Non-pigmented ciliary epithelial cell (primary cell): ENCODE measurements at places on chromosomes 6 and 20.

- no peak for DNase-seq
Measured at GRCh38 chr6:52076791-52077179, 10.6 kb downstream of the PKHD1 start.

GRCh38 chr6:106360410-106360988 is at the start of gene CRYBG1:
Gene CRYBG1, plus strand, starts transcription at chr6:106360717. Its CDS starts 192 bp downstream, at chr6:106360909.
- DNase-seq, result no peak

DNA sequence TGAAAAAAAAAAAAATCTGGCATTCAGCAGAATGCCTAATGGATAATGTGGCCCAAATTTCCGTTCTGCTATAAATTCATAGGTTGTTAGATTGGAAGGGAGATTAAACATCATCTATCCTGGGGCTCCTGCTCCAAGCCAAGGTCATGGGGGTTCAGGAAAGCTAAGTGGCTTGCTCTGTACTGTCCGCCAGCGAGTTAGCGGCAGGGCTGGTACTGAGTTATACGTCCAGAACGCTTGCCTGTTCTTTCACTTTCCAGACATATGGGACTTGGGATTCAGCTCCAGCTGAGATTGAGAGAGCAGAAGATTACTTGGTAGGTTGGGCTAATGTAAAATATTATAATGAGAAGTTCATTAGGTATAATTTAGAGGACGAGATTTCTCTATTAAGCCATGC is 858 bp downstream of the RWDD1 start:
- no peak for DNase-seq

GRCh38 chr20:60097285-60097684 is 139.1 kb downstream of the CDH26 start:
- no peak for DNase-seq

- no peak for DNase-seq
Measured at GRCh38 chr6:7784706-7785105, 58.8 kb downstream of the BMP6 start.

DNA sequence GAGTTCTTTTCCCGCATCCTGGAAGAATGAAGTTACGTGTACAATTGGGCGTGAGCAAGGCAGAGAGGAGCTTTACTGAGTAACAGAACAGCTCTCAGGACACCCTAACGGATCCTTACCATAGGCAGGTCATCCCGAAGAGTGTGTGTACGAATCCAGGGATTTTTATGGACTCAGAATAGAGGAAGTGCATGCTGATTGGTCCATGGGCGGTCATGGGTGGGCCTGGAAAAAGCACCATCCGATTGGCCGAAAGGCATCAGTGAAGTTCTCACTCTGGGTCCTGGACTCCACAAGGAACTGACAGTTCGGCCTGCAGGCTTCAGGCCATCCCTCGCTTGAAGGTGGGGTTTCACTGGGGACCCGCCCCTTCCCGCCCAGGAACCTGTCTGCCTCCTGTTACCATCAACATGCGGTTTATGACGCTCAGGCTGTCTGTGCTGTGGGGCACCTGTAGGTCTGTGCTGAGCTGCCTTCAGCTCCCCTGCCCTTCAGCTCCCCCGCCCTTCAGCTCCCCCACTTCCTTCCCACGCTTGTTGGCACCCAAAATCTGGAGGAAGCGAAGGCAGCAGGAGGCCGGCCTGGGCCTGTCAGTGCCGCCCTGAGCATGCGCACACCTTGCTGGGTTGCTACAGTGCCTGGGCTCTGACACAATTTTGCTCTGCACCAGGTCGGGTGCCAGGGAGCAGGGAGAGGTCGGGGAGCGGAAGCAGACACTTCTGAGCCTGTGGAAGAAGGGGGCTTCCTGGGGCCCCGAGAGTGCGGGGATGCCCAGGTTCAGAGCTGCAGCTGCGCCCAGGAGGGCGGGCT is 57.9 kb upstream of the MANEA start:
- no peak for DNase-seq

DNA sequence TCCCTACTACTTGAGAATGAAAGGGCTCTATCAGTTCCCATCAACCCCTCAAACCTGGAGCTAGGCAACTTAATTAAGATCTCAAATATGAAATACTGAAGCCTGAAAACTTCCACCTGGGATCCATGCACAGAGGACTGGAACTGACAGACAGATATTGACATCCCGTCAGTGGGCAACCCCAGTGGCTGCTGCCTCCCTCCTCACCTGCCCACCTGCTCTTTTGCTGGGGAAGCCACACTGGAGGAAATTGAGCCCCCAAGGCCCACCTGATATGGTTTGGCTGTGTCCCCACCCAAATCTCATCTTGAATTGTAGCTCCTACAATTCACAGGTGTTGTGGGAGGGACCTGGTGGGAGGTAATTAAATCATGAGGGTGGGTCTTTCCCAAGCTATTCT is 192.8 kb downstream of the LRFN2 start:
- no peak for DNase-seq

DNA sequence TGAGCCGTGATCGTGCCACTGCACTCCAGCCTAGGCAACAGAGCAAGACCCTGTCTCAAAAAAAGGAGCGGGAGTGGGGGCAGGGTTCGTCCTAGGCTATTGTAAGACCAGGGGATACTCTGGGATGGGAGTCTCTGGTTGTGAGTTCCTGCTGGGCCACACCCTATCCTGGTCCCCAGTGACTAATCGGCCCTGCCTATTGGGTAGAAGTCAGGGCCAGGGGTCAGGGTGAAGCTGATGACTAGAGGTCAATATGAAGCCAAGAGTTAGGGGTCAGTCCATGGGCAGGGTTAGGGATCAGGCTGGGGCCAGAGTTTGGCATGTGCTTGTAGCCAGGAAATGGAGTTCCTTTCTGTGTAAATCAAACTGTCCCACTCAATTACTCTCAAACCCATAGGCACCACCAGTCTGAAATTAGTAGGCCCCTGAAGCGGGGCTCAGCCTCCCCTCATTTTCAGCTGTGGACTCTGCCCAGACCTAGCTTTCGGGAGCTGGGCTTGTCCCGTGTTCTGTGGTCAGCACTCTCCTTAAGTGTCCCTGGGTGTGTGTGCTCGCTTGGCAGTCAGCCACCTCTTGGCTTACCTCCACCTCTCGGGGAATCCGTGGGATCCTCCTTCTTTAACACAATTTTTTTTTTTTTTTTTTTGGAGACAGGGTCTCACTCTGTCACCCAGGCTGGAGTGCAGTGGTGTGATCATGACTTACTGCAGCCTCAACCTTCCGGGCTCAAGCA is 1.8 kb downstream of the HSPA12B start:
- DNase-seq, result no peak
